ENCODE measurements at places on chromosomes 2 and 18.

DNA sequence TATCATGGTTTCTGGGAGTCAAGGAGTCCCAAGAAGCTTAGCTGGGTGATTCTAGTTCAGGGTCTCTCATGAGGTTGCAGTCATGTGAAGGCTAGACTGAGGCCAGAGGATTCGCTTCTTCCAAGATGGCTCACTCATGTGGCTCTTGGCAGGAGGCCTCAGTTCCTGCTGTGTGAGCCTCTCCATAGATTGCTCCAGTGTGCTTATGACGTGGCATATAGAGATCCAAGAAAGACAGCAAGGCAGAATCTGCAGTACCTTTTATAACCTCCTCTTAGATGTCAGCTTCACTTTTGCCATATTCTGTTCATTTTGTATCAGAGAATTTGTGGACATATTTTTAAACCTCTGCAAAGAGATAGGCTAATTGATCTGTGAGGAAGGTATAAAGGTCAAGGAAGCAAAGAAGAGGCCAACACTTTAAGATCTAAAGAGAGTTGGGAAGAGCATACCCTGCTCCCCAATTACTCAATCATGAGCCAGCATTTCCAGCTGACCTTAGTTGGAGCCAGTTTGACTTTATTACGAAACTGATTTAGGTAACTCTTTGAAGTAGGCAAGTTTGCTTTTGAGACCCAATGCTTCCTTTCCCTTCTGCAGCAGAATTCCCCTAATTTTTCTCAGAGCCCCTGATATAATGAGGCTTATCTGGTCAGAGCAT is 134.7 kb downstream of the EML6 start:
- no peak for DNase-seq

DNA sequence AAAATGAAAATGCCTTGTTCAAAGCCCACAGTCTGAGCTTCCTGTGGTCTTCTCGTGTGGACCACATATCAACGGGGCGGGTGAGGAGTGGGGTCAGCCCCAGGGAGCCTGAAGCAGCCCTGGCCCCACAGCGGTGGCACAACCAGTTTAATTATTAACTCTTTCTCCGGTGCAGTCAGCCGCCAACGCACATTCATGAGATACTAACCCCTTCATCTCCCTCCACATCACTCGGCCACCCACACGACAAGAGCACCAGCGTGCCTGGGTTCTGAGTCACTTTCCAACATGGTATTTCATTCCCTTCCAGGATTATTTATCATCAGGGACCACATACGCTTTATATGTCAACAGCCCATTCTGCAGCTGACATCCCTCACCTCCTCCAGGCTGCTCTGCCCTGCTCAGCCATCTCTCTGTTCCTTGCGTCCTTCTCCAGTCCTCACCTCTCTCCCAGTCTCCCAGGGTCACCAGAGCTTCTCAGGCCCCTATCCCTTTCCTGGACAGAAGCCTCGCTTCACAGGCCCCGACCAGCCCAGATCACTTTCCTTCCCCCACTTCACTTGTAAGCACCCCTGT is 48.0 kb upstream of the ID2 start:
- no peak for DNase-seq

GRCh38 chr2:240443891-240444301 is 8.4 kb downstream of the GPC1 start:
- DNase-seq = no peak

DNA sequence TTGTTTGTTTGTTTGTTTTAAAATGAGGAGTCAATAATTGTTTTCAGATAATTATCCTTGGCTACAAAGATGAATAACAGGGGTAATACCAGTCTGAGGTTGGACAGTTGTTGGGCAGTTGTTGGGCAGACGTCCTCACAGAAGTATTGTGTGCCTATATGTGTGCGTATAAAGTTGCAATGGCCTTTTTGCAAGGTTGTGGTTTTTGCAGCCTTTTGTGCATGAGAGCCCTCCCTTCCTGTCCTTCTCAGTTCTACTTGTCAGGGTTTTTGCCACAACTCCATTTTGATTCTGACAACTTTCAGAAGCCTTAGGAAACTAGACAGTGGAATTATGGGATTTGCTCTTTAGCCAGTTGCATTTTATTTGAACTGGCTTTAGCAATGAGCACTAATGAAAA is 6.0 kb upstream of the STK39 start:
- no peak for DNase-seq

- DNase-seq = no peak
These were observed 66.9 kb downstream of the ACVR1 start for GRCh38 chr2:157809212-157809611.

DNA sequence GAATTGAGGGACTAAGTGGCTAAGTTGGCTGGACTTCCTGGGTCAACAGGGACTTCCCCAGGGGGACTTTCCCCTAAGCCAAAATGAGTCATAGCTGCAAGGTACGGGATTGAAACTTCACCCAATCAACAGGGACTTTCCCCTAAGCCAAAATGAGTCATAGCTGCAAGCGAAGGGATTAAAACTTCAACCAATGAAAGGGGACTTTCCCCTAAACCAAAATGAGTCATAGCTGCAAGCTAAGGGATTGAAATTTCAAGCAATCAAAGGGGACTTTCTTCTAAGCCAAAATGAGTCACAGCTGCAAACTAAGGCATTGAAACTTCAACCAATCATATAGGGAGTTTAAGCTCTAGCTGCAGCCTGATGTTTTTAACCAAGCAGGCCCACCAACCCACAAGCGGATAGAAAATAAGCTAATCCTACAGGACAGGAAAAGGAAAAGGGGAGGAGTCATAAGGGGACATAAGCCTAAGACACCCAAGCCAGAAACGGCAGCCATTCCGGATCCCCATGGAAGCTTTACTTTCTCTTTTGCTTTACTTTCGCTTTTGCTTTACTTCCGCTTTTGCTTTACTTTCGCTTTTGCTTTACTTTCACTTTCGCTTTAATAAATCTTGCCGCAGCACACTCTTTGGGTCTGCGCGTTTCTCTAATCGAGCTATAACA is 1375.4 kb upstream of the CELF4 start:
- peak; percentile 47 for DNase-seq

GRCh38 chr2:1993711-1994682 is 249.7 kb upstream of the PXDN start:
- DNase-seq = no peak

- no peak for DNase-seq
These were observed 22.1 kb downstream of the TNP1 start for GRCh38 chr2:216837740-216838139.

DNA sequence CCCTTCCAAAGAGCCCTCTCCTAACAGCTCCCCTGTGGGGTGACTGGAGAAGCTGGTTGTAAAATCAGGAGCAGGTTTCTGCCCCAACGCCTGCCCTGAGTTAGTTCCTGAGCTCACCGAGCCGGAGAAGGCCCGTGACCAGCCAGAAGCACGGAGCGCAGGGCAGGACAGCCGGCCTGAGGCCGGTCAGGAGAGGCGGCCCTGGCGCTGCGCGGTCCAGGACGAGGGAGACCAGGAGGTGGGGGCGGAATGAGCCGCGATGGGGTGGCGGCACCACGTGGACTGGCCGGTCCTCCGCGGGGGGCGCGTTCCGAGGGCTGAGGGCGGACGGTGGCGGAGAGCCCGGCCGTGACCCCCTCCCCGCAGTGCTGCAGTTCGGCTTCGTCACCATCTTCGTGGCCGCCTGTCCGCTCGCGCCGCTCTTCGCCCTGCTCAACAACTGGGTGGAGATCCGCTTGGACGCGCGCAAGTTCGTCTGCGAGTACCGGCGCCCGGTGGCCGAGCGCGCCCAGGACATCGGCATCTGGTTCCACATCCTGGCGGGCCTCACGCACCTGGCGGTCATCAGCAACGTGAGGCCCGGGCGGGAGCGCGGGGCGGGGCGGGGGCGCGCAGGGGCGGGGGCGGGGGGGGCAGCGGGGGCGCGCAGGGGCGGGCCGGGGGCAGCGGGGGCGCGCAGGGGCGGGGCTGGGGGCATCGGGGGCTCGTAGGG is 29.0 kb downstream of the ANO7 start:
- no peak for DNase-seq

GRCh38 chr2:234291765-234292204 is 205.1 kb downstream of the ARL4C start:
- DNase-seq = no peak

- no peak for DNase-seq
These were observed 21.7 kb downstream of the ZNF638 start for GRCh38 chr2:71353248-71353647.

All from stimulated activated CD4-positive, alpha-beta T cell treated with anti-CD3 and anti-CD28 coated beads, Interleukin-2, amount 100 ng/mL, for 4 hours (primary cell).